ENCODE measurements at places on chromosomes 16 and 17.
A peak's percentile ranks its signal among the peaks of the same experiment; 100 is the strongest.

DNA sequence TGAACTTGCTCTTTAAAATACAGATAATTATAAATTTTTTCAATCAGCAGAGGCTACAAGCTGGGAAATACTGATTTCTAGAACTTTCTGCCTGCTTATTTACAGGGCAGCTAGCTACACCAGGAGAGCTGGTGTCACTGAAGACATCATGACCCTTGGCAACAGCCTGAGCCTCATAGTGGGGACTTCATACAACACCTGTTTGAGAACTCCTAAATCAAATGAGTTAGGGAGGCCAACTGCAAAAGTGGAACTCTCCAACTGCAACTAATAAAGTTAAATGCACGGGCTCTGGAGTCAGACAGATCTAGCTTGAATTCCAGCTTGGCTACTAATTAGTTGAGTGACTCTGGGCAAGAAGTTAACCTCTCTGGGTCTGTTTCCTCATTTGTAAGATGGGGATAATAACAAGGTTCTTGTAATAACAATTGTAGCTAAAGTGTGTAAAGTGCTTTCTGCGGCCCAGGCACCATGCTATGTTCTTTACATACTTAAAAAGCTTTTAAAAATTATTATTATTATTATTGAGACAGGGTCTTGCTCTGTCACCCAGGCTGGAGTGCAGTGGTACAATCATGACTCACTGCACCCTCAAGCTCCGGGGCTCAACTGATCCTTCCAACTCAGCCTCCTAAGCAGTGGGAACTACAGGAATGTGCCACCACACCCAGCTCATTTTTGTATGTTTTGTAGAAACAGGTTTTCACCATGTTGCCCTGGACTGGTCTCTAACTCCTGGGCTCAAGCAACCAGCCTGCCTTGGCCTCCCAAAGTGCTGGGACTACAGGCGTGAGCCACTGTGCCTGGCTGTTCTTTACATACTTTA is 33.4 kb downstream of the VAC14 start:
- DNase-seq = no peak

DNA sequence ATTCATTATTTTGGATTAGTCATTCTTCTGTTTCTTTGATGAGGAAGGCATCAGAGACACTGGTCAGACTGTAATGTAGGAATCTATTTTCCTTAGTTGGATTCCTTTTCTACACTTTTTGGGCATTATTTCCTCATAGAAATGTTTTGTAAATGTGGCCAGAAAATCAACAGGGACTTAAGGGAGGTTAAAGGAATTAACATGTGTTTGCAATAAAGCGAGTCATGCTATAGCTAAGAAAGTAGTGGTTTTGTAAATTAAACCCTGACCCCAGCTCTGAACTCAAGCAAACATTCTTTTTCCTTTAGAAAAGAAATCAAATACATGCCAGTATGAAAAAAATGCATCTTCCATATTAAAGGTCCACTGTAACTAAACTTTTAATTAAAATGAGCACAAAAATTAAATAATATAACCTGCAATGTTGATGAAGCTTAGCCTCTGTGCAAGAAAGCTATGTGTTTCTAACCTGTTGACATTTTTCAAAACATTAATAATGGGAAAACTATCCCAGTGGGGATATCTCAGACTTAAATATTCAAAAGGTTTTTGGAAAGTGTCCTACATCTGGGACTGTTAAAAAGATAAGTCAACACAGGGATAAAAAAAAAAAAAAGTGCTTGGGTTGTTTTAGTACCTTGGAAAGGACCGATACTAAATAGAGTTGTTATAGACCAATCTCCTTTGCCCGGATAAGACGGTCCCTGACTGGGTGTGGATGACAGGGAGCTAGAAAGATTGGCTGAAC is 428.0 kb downstream of the CA10 start:
- DNase-seq = no peak

- DNase-seq = no peak
Observed at GRCh38 chr17:32719689-32720088, 157.2 kb downstream of the MYO1D start.

GRCh38 chr17:6752068-6752909 is 3.6 kb upstream of the XAF1 start:
- DNase-seq = no peak

- DNase-seq = no peak
Observed at GRCh38 chr17:57466017-57466471, 209.7 kb downstream of the MSI2 start.

DNA sequence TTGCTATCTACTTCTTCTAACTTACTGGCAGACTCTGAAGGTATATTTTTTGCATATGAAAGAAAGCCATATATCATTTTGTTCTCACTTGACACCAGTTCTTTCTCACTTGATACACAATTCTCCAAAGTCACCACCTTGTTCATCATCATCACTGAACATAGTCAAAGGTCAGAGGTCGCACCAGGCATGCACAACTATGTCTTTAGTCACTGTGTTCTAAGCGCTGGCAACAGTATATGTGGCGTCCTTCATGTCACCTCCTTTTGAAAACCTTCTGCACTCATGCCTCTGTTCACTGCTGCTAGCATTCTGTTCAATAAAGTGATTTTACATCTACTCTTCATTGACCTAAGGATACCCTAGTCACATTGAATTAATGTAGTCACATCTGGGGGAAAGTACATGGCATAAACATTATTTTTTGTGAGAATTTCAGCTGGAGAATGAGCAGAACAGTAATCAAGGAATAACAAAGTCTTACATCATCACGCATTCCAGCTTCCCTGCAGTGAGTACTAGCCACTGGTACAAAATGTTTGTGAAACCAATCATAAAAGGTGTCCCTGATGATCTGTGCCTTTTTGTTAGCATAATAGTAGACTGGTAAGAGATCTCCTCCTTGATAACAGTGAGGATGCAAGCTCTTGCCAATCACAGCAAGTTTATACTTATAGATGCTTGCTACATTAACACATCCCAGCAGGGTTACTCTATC is 20.5 kb upstream of the TBX4 start:
- DNase-seq = no peak

DNA sequence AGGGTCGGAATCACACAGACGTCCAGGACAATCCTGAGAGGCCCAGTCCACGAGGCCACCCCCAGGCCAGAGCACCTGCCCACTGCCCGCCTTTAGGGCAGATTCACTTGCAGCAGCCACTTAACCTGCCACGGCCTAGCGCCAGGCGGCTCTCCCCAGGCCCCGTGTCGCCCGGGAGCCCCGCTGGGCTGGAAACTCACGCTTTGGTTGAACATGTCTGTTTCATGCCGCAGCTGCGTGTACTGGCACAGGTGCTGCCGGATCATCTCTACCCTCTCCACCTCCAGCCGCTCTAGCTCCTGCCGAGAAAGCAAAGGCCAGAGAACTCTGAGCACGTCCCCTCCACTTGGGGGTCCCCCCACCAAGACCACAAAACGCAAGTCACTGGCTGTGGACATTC is 12.7 kb upstream of the RCVRN start:
- no peak for DNase-seq

GRCh38 chr17:35073991-35074627 is 10.6 kb upstream of the RFFL start:
- peak; percentile 16 for DNase-seq

- no peak for DNase-seq
Observed at GRCh38 chr17:81561494-81561885, 9.3 kb upstream of the FAAP100 start.

DNA sequence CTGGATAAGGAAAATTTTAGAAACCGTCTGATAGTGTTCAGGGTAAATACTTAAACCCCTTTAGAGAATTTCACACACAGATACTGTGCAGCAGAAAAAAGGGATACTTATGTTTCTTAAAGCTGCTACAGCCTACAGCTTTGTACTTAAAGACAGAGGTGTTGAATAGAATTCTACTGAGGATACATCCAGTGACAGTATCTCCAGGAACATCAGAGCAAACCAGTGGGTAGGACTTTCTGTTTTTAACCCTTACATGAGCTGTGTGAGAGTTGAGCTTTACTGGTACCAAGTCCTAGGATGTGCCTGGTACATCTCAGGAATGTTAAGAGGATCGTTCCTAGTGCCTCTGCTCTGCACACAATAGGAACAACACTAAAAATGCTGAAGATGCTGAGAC is 191.5 kb downstream of the FTO start:
- no peak for DNase-seq

GRCh38 chr16:724188-725040 is 1.8 kb downstream of the CCDC78 start:
- no peak for DNase-seq

DNA sequence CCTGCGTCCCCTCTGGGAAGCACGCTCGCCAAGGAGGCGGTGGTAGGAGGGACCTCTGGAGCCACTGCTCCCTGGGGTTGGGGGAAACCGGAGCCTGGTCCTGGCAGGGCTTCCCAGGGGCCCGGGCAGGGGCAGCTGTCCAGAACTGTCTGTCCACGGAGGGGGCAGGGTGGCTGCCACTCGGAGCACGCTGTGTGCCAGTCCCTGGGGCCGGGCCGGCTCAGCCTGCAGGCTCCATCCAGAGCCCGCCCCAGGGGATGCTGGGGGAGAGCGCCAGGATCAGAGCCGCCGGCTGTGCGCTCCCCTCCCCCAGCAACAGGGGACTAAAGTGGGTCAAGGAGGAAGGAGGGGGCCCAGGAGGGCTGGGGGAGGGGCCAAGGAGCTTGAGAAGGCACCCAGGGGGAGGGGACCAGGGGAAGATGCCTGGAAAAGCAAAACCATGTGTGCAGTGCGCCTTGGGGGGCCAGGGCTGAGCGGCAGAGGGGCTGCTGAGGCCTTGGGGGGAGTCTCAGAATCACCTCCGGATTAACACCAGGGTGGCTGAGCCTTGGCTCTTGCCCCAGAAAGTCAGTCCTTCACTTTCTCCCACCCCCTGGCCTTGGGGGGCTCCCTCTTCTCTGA is 21.3 kb downstream of the ZNF423 start:
- no peak for DNase-seq

- no peak for DNase-seq
Observed at GRCh38 chr17:65261682-65262636, 124.8 kb downstream of the RGS9 start.

GRCh38 chr17:27762527-27763305 is 37.6 kb downstream of the NOS2 start:
- no peak for DNase-seq

DNA sequence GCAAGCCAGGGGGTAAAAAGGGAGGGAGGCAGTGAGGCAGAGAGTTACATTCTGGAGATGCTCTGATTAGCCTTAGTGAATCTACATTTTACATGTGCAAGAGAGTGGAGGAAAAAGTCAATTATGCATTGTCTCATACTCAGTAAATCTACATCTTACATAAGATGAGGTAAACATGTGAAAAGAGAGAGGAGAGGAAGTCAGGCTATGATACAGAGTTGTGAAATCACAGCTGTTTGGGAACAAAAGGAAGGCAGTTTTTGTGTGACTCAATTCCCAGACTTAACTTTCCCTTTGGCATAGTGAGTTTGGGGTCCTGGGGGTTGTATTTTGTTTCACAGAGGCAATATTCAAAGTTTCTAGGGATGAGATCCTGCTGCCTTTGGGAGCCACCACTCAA is 67.8 kb downstream of the GP2 start:
- no peak for DNase-seq

- DNase-seq = peak; percentile 76
Observed at GRCh38 chr17:49968405-49969133, 421 bp upstream of the DLX4 start.

DNA sequence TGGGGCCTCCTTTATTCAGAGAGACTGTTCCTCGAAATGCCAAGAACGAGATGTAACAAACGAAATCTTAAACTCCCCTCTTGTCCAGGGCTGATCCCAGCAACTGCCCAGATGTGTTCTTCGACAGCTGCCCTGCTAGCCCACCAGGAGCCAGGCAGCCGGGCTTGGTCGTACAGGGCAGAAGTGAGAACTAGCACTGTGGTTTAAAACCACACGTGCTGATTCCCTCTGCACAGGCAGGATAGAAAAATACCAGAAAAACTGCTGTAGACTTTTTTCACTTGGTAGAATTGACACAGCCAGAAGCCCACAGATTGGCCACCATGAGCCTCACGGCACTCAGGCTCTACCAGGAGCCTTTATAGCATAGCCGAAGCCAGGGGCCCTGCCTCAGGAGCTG is 33.1 kb downstream of the PLD6 start:
- DNase-seq = no peak

GRCh38 chr16:77383606-77384187 is 51.1 kb downstream of the ADAMTS18 start:
- no peak for DNase-seq

- DNase-seq = no peak
Observed at GRCh38 chr16:88343271-88343791, 39.4 kb upstream of the ZNF469 start.

DNA sequence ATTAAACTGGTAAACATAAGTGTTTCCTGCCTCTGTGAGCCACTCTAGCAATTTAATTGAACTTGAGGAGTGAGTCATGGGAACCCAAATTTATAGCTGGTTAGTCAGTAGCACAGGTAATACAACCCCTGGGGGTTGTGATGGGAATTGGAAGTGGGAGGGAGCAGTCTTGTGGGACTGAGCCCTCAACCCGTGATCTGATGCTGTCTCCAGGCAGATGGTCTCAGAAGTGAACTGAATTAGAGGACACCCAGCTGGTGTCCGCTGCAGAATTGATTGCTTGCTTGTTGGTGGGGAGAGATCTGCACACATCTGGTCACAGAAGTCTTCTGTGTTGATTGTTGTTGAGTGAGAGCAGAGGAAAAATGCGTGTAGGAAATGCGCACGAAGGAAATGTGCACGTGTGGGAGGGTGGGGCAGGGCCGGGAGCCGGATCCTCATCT is 7.7 kb upstream of the ST6GALNAC2 start:
- DNase-seq = no peak

DNA sequence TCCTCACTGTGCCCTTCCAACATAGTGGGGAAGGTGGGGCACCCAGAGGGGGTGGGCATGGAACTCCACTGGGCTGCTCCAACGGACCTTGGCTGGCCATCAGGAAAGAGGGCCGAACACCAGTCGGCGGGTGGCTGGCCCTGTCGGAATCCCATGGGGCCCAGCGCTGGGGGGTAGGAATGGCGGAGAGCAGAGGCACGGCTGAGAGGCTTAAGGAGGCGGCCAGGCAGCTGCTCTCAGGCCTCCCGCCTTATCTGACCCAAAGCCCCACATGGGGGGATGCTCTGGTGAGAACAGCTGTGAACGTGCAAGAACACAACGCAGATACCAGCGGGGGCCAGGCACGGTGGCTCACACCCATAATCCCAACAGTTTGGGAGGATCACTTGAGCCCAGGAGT is 4.4 kb upstream of the MYO1C start:
- no peak for DNase-seq

GRCh38 chr17:66313995-66314659 is 11.7 kb downstream of the PRKCA start:
- DNase-seq = no peak

DNA sequence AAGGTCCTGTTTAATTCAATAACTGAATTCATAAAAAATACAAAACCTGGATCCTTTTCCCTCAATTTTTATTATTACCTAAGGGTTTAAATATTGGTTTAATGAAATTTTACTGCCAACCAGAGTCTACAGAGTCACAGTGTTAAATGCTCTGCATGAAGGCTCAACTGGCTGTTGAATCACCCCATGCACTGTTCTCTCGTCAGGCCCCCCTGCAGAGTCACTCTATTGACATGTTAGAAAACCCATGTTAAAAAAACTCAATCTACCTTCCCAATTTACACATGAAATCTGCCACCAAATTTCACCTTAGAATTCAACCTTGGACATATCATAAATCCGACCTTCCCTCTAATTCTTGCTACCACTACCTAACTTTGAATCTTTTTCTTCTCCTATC is 43.3 kb upstream of the ULK2 start:
- no peak for DNase-seq

All from CD4-positive, alpha-beta T cell treated with Interleukin-17A for 4 hours (primary cell).